Naive thymus-derived CD4-positive, alpha-beta T cell (primary cell): ENCODE measurements at places on chromosomes 13 and 19.

DNA sequence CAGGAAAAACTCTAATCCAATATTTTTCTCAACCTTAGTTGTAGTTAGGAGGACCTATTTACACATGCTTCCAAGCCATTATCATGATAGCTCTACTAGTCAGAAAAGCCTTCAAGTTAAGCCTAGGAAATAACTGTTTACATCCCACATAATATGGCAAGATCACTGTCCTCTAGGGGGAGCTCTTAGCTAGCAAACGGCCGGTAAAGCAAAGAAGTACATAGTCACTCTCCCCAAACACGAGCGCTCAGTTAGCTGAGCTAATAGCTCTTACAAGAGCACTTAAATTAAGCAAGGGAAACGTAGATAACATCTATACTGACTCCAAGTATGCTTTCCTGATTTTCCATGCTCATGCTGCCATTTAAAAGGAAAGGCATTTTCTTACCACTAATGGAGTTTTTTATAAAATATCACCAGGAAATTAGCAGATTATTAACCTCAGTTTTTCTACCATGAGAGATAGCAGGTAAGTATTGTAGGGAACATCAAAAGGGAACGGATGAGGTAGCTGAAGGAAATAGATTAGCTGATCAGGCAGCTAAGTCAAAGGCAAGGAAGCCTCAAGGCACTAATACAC is 100.6 kb upstream of the PABPC3 start:
- peak; percentile 61 for DNase-seq
- H3K27ac ChIP-seq: no peak overlapping the region
- no peaks in the 10 kb centered on the region for H3K27me3 ChIP-seq
- no peaks in the 10 kb centered on the region for H3K4me1 ChIP-seq
- H3K4me3 ChIP-seq: no peak overlapping the region

DNA sequence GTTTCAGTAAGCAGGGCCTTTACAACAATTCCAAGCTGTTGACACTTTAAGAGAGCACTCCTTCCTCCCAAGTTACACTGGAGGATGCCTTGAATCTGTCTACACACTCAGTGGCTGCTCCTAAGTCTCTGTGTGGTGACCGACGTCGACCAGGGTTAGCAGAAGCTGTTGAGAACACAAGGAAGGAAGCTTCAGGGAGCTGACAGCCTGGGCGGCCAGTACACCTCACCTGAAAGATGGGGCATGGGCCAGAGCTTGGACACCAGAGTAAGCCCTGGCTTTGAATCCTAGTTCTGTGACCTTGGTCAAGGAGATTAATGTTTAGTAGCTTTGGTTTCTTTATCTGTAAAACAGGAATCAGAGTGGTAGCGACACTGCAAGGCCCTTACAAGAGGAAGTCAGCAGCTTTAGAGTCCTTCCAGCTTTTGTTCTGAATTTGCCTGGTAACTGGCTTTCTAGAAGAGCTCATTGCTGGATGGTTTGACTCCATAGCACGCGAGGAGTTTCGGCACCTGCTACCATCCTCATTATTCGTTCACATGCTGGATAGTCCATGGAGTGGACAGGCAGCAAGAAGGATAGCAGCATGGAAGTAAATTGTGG is 214.2 kb downstream of the FGF9 start:
- H3K36me3 ChIP-seq: no peaks in the 10 kb centered on the region
- H3K4me3 ChIP-seq: no peak overlapping the region
- no peak for DNase-seq
- H3K27ac ChIP-seq: no peak overlapping the region
- no peaks in the 10 kb centered on the region for H3K27me3 ChIP-seq

DNA sequence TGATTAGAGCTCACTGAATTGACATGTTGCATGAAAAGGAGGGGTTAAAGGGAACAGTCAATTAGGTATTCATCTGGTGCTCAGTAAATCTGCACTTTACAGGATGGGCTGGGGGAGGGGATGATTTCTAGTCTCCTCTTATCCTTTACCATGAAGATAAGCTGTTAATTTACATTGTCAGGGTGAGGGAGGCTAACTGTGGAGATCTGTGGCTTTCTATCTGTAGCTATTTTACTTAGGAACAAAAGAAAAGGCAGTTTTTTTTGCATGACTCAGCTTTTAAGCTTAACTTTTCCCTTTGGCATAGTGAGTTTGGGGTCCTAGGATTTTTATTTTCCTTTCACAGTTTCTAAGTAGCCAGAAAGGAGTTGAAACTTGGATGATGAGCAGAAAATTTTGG is 253.3 kb downstream of the LMO7 start:
- no peak overlapping the region for H3K4me3 ChIP-seq
- H3K36me3 ChIP-seq: no peaks in the 10 kb centered on the region
- H3K27me3 ChIP-seq: no peaks in the 10 kb centered on the region
- H3K27ac ChIP-seq: no peak overlapping the region
- DNase-seq: no peak
- H3K4me1 ChIP-seq: no peaks in the 10 kb centered on the region

DNA sequence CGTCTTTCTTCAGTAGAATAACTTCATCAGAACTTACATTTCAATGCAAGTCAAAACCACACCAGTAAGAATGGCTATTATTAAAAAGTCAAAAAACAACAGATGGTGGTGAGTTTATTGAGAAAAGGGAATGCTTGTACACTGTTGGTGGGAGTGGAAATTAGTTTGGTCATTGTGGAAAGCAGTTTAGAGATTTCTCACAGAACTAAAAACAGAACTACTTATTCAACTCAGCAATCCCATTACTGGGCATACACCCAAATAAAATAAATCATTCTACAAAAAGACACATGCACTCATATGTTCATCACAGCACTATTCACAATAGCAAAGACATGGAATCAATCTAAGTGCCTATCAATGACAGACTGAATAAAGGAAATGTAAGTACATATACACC is 231.2 kb downstream of the NHLRC3 start:
- no peaks in the 10 kb centered on the region for H3K27me3 ChIP-seq
- H3K36me3 ChIP-seq: no peaks in the 10 kb centered on the region
- H3K27ac ChIP-seq: no peak overlapping the region
- no peaks in the 10 kb centered on the region for H3K4me1 ChIP-seq
- no peak overlapping the region for H3K4me3 ChIP-seq

DNA sequence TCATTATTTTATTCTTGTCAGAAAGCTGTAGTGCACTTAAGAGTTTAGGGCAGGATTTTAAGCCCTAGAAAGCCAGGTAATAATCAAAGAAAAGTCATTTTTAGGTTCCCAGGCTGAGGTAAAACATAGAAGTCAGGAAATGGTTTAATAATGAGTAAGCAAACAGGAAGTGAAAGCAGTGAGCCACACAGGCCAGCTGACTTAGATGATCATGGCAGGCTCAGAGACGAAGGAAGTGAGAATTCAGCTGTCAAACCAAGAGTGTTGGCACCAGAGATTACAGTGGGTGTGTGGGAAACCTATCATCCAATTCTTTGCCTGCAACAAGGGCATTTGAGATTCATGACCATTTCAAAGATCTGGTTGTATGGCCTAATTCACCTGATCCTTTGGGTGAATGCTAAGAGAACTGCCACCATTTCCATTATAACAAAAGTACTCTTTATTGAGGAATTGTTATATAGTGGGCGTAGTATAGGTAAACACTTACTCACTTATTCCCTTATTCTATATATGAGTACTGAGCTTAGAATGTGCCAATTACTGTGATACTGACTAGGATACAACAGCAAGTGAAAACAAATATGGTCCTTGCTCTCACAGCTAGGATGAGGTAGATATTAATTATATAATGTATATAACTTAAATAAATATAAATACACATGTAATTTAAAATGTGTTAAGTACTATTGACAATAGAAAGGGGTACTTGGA is 103.7 kb upstream of the EDNRB start:
- H3K4me1 ChIP-seq: peaks cover 7% of the 10 kb centered on the region
- no peaks in the 10 kb centered on the region for H3K27me3 ChIP-seq
- peak; percentile 33 for DNase-seq
- no peak overlapping the region for H3K27ac ChIP-seq
- H3K36me3 ChIP-seq: no peaks in the 10 kb centered on the region

GRCh38 chr19:33390908-33391630 is 17.6 kb downstream of the CEBPG start:
- no peak for DNase-seq
- H3K27ac ChIP-seq: no peak overlapping the region
- H3K27me3 ChIP-seq: no peaks in the 10 kb centered on the region

- no peak for DNase-seq
- H3K27ac ChIP-seq: no peak overlapping the region
- no peaks in the 10 kb centered on the region for H3K36me3 ChIP-seq
- H3K27me3 ChIP-seq: no peaks in the 10 kb centered on the region
- no peaks in the 10 kb centered on the region for H3K4me1 ChIP-seq
These were observed 28.2 kb upstream of the PSG7 start for GRCh38 chr19:42965176-42965575.

- DNase-seq: no peak
- no peaks in the 10 kb centered on the region for H3K27me3 ChIP-seq
- H3K4me1 ChIP-seq: no peaks in the 10 kb centered on the region
- H3K4me3 ChIP-seq: no peak overlapping the region
- no peaks in the 10 kb centered on the region for H3K36me3 ChIP-seq
These were observed 181.3 kb downstream of the PCDH9 start for GRCh38 chr13:67048821-67049150.

DNA sequence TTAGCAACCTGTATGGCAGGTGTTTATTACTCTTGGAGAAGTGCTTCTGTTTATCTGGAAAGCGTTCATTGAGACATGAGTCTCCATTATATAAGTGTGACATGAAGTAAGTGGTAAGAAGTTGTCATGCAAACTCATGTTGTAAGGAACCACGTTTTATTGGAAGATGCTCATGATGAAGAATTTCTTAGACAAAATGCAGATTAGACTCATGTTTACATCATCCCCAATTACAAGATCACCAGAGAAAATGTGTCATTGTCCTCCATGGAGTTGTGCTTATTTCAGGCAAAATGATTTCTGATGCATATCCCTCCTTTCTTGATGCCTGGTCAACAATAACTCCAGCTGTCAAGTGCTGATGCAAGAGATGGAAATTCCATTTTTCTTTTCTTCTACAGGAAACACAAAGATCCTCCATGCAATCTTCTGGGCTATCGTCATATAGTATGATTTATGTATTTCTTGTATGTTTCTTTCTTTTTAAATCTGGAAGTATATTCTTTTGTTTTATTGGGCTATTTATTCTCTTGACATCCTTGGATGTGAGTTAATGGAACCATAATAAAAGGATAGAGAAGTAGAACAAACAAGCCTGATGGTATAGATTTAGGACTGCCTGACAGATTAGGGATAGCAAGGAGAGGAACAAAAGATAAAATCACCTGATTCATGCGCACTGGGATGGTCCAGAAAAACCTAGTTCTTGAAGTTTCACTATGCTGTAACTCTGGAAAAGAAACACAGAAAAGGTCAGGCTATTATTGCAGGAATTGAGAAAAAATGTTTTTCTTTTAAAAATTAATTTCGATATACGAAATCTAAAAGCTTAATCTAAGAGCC is 50.7 kb upstream of the DIAPH3 start:
- H3K27ac ChIP-seq: no peak overlapping the region
- H3K27me3 ChIP-seq: no peaks in the 10 kb centered on the region

- DNase-seq: no peak
- H3K4me1 ChIP-seq: no peaks in the 10 kb centered on the region
- no peaks in the 10 kb centered on the region for H3K36me3 ChIP-seq
- H3K27ac ChIP-seq: no peak overlapping the region
- no peak overlapping the region for H3K4me3 ChIP-seq
These were observed 366.2 kb upstream of the TSHZ3 start for GRCh38 chr19:31715249-31715945.

- H3K27me3 ChIP-seq: no peaks in the 10 kb centered on the region
- peak; percentile 10 for DNase-seq
- peaks cover 8% of the 10 kb centered on the region for H3K4me1 ChIP-seq
- no peaks in the 10 kb centered on the region for H3K36me3 ChIP-seq
- H3K4me3 ChIP-seq: no peak overlapping the region
These were observed 99.2 kb downstream of the GNG7 start for GRCh38 chr19:2603334-2603733.

- no peak overlapping the region for H3K27ac ChIP-seq
- no peaks in the 10 kb centered on the region for H3K36me3 ChIP-seq
- no peaks in the 10 kb centered on the region for H3K4me1 ChIP-seq
- peak; percentile 28 for DNase-seq
- H3K4me3 ChIP-seq: no peak overlapping the region
- H3K27me3 ChIP-seq: no peaks in the 10 kb centered on the region
These were observed 45.8 kb downstream of the GGACT start for GRCh38 chr13:100542826-100543156.

DNA sequence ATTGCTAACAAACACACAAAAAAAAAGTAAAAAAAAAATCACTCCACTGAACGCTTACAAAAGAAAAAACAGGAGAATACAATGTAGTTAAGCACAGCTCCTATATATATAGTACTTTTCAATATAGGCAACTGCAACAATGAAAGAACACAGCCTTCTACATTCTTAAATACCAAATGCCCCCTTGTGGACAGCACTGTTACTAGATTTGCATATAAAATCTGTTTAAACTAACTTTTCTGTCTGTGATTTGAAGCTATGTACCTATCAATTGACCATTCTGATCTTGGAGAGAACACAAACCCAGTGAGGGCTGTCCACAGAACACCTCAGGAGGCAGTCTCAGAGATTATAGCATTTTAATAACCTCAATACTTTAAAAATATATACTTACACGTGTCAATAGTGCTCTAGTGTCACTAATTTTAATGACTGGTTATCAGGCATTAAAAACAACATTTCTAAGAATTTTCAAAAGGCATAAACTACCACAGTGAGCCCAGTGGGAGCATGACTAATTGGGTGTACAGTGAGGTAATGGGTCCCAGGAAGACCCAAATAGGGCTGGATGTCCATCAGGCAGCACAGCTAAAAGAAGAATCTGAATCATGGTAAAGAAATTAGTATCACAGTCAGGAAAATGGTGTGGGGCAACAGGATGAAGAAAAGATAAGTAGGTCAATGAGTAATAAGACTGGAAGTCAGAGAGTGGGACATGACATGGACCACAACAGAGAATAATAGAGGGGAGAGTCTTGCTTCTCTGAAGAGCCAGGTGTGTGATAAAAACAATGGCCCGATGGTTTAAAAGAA is 22.2 kb downstream of the CCDC169 start:
- no peaks in the 10 kb centered on the region for H3K36me3 ChIP-seq
- no peaks in the 10 kb centered on the region for H3K4me1 ChIP-seq
- H3K27me3 ChIP-seq: no peaks in the 10 kb centered on the region
- no peak for DNase-seq
- H3K4me3 ChIP-seq: no peak overlapping the region

DNA sequence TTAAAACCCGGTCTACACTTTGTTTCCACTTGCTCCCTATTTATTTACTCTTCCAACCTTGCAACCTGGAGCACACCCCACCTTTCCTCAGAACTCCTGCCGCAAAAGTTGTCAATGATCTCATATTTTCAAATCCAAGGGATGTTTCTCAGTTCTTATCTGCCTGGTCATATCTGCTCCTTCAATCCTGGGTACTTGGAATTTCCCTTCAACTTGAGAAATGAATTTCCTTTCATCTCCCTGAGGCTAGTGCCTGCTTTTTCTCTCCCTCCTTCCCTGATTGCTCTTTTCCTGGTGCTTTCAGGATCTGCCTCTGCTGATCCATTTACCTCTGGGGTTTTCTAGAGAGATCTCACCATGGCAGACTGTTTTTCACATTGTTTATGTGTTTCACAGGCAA is 154.8 kb upstream of the IRS2 start:
- no peak for DNase-seq
- H3K4me3 ChIP-seq: no peak overlapping the region
- H3K36me3 ChIP-seq: no peaks in the 10 kb centered on the region
- H3K4me1 ChIP-seq: no peaks in the 10 kb centered on the region
- H3K27me3 ChIP-seq: no peaks in the 10 kb centered on the region
- H3K27ac ChIP-seq: no peak overlapping the region
